ENCODE measurements at places on chromosomes 6 and 20.

- DNase-seq = no peak
Observed at GRCh38 chr6:101302593-101302992, 90.9 kb upstream of the GRIK2 start.

DNA sequence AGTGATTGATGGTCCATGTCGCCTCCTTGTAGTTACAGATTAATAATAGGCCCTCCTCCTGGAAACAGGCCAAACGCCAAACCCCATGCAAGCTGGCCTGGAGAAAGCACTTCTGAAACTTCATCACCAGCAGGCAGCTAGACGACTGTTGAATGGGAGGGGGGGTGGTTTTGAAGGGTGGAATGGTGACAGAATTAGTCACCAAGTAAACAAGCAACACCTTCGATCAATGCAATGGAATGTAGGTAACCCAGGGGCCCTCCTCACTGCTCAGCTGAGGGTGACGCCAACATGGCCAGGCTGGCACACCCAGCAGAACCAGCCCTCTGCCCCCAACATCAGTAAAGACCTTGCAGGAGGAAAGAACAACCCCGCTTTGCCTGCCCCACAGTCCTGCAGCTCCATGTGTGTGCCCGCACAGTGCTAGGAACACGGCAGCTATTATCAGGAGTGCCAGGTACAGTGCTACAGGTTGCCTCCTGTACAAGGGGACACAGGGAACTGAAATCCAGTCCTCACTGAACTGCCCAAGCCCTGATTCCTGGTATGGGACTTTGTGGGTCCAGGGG lies 2.7 kb downstream of the BCAS1 start:
- DNase-seq = no peak

DNA sequence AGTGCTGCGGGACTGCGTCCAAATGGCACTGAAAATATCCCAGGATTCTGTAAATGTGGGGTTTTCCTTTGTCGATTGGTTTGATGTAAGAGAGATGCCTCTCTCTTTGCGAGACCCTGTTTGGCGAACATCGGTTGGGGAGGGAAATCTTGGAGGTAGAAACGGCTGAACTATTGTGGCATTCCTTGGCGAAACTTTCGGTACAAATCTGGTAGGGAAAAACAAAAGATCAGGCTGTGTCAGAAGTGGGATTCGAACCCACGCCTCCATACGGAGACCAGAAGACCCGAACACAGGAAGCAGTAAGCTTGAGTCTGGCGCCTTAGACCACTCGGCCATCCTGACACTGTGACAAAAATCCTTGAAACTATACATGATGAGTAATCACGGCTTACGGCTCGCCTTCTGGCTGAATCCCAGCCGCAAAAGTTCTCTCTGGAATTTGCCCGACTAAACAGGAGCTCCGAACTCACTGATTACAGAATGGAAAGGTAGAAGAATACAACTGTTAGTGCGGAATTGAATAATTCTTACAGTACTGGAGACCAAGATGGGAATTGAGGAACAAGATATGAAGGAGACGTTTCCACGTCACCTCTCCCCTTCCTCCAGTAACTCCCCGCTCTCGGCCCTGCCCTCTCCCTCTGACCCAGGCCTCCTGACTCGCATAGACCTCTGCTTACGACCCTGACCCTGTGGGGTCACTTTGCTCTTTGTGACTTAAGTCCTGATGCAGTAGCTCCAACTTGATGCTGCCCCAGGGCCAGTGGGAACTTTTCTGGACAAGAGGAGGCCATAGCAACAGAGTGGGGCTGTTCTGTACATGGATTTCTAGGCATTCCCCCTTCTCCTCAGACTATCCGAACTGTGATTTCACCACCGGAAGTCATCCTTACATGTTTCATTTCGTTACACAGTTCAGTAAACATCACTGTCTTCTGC lies 132.8 kb upstream of the ZNF184 start:
- DNase-seq = peak; percentile 85

DNA sequence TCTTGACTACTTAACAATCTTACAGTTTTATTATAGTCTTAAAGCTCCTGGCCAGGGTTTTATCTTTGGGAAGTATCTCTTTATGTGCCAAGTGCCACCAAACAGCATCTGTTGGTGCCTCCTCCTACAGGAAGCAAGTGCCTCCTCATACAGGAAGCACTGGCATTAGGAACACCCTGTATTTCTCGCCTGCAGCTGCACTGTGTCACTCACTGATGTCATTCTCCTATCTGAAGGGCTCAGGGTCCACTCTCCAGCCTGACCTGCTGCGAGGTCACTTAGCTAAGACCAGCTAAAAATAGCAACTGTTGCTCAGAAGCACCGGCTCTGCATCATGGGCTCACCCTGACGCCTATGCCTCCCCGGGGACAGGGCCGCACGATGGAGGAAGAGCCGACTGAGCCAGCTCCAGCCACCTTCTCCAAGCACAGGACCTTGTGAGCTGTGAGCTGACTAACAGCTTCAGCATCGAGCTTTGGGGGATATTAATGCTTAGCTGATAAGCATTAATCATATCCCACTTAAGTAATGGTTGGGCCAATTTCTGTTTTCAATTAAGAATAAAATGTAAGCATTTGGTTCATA lies 66.3 kb upstream of the CD93 start:
- DNase-seq = no peak

- DNase-seq = no peak
Observed at GRCh38 chr6:106300020-106300780, 25.4 kb downstream of the ATG5 start.

DNA sequence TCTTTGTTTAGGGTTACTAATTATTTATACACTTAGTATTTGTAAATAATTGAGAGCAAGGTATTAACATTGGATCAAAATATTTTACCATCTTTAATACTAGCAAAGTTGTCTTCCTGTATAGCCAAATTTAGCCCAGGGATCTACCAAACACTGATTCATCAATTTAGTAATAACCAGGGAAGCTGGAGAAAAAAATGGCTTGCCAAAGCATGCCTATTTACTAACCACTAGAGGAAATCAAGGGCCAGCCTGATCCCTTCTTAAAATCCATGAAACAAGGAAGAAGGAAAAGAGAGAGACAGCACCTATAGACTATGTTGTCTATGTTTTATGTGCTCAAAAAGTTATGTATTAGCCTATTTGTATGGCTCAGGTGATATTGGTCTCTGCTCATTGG lies 450.3 kb upstream of the GJE1 start:
- DNase-seq = no peak

DNA sequence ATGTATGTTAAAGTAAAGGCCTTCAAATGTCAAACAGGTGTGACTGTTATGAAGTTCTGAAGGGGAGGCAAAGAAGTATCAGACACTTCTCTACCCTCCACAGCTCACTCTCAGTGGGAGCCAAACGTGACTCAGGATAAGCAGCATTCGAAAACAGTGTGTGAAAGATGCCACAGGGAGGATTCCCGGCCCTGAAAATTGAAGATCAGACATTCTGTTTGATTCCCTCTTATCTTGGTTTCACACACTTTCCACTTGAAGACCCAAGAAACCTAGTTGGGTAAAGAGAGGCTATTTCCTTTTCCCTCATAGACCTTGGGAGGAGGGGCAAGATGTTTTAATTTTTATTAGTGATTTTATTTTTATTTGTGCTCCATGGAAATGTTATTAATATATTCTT lies 164.2 kb upstream of the SUPT3H start:
- no peak for DNase-seq

GRCh38 chr20:50982363-50982762 lies 23.7 kb downstream of the MOCS3 start:
- DNase-seq = peak; percentile 88

- no peak for DNase-seq
Observed at GRCh38 chr6:158624684-158625682, 19.6 kb downstream of the DYNLT1 start.

DNA sequence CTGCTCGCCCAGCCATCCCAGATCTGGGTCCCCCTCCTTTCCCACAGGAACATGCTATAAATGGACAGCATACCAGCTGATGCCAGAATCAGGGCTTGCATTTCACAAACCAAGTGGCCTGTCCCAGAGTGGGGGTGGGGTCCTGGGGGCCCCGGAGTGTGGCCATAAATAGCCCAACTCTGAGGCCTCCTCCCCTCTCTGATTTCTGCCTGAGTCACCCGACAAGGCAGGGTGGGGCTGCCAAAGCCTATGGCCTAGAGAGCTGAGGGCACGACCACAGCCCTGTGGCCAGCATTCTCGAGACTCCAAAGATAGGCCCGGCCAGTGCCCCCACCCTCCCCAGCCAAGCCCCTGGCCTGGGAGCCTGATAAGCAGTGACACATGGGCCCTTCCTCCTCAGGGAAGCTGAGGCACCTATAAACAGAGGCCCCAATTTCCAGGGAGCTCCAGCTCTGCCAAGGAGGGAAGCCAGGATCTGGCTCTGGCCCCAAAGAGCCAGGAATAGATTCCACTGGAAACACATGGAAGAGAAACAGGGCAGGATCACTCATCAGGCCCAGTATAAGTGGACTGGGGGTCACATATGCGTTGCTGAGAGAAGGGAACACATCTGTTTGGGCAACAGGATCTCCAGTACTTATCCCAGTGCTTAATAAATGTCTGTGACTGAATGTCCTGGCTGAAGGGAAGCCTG lies 20.3 kb downstream of the SNTA1 start:
- no peak for DNase-seq

DNA sequence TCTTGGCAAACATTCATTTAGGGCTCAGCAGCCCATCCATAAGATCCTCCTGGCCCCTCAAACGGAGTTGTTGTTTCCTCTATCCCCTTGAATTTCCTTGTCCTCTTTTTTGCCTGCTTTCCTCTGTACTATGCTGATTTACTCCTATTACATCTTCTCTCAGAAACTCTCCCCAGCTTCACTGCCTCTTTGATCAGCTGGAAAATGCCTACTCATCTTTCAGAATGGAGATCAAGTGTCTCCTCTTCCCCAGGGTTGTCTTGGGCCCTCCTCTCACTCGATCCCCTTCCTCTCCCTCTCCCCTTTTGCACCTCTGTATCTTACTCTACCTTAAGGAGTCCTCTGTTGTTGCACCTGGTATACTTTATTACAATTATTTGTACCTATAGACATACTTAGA lies 60.2 kb downstream of the PHF20 start:
- no peak for DNase-seq

- peak; percentile 27 for DNase-seq
Observed at GRCh38 chr6:125469915-125470314, 168.1 kb upstream of the HDDC2 start.

DNA sequence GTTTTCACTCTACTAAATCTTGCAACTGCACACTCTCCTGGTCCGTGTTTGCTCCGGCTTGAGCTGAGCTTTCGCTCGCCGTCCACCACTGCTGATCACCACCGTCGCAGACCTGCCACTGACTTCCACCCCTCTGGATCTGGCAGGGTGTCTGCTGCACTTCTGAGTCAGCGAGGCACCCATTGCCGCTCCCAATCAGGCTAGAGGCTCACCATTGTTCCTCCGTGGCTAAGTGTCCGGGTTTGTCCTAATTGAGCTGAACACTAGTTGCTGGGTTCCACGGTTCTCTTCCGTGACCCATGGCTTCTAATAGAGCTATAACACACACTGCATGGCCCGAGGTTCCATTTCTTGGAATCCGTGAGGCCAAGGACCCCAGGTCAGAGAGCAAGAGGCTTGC lies 98.6 kb upstream of the GPR6 start:
- no peak for DNase-seq

DNA sequence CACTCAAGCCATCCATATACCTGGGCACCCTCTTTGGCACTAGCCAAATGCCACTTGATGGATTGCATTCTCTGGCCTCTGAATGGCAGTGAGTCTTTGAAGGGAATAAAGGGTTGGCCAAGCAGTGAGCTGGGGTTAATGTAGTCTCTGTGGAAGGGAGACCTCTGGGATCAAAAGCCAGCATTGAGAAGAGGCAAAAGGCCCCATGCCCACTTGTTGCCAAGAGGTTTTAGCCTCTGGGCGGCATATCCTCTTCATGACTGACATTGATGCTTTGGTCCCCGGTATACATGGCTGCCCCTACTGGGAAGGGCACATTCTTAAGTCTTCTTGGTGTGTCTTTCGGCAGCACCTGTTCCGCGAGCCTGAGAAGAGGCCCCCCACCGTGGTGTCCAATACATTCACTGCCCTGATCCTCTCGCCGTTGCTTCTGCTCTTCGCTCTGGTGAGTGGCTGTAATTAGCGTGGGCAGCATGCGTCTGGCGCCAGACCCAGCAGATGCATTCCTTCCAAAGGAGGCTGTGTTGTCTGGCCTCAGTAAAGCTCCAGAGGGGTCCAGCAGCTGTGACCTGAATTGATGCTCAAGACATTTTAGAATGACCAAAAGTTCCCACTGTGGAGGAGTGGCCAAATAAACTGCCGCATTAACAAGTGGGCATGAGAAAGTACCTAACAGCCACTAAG lies 29.5 kb downstream of the GHRH start:
- DNase-seq = no peak

DNA sequence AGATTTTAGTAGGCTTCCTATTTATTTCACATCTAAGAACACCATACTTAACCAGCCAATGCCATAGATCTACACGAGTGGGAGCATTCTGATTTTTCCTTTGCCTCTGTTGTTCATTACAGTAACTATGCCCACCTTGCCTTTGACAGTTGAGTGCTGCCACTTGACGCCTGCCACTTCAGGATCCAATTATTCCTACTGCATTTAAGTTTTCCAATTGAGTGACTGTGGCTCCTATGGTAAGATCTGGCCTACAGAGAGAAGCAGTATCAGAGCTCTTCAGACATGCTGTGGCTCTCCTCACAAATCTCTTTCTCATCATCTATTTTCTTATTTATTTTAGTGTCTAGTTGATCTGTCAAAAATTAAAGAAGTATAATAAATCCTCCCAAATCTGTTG lies 403.0 kb upstream of the SPTLC3 start:
- no peak for DNase-seq

GRCh38 chr6:152124429-152125074 lies 317.1 kb downstream of the ESR1 start:
- peak; percentile 62 for DNase-seq

DNA sequence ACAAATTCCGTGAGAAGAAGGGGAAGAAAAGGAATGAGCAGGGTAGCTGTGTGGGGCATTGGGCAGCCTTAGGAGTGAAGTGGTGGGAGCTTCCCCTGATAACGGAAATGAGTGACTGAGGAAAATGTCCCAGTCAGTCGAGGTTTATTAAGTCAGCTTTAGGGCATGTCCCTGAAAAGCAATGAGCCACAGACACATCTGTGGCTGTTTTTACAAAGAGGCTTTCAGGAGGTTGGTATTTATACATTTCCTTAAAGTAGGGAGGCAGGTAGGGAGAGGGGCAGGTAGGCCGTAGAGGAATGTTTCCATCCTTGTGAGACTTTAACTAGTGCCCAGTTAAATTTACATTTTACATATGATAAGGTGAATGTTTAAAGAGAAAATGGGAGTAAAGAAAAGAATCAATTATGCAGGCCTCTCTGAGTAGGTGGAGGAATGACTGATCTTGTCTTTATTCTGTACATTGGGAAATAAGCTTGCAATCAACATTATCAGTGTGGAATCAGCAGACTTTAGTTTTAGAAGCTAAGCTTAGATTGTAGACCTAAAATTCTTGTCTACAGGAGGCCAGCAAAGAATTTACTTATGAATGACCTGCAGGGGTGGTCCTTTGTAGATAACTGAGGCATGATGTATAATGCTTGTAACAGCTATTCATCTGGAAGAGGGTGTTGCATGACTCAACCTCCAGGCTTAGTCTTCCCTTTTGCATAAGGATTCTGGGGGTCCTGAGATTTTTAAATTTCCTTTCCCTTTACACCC lies 18.5 kb downstream of the SLC22A2 start:
- DNase-seq = no peak

- no peak for DNase-seq
Observed at GRCh38 chr20:54167909-54168872, 5.6 kb downstream of the CYP24A1 start.

Data from COLO829 (cell line).